CD4-positive, alpha-beta memory T cell (primary cell): ENCODE measurements at places on chromosomes 3 and 15. TPM values are rescaled to one million over a fixed set of nuclear protein-coding genes. Genes with fewer than 3 reads are reported as not detected.
A peak's percentile ranks its signal among the peaks of the same experiment; 100 is the strongest.

DNA sequence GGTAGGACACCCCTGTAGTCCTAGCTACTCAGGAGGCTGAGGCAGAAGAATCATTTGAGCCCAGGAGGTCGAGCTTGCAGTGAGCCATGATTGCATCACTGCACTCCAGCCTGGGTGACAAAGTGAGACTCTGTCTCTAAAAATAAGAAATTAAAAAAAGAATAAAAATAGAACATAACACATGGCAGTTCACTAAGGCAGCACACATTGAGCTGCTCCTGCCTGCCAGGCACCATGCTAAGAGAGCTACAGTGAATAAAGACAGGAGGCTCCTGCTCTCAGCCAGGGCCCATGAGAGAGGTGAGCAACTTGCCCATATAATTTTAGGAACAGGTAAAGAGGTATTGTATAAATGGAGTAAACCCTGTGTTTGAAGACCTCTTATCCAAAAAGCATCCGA, 54.3 kb downstream of the EBLN2 start:
- no peaks in the 10 kb centered on the region for H3K4me1 ChIP-seq
- no peaks in the 10 kb centered on the region for H3K36me3 ChIP-seq
- no peaks in the 10 kb centered on the region for H3K27me3 ChIP-seq

GRCh38 chr3:86973440-86973839, 17.5 kb downstream of the VGLL3 start:
- H3K4me3 ChIP-seq = no peak overlapping the region
- no peak overlapping the region for H3K27ac ChIP-seq
- DNase-seq = no peak

DNA sequence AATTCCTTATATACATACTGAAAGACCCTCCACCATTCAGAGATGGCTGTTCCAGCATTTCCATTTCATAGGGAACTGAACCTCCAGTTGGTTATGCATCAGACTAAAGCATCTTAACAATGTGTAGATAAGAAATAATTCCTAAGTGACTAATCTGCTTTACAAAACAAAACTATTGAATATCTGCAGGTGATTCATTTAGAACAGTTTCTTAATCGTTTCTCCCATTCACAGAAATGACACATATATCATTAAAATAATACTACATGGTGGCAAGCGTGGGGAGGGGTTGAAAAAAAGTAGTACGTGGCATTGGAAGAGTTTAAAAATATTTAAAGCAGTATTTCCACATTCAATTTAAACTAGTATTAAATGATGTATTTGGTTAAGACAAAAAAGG, 19.5 kb downstream of the COPS2 start:
- no peaks in the 10 kb centered on the region for H3K27me3 ChIP-seq
- DNase-seq = no peak
- no peak overlapping the region for H3K4me3 ChIP-seq
- peaks cover 65% of the 10 kb centered on the region for H3K36me3 ChIP-seq

- no peak overlapping the region for H3K4me3 ChIP-seq
- H3K36me3 ChIP-seq = no peaks in the 10 kb centered on the region
- H3K27ac ChIP-seq = no peak overlapping the region
- DNase-seq = no peak
Measured at GRCh38 chr3:43906849-43907507, 216.2 kb downstream of the ABHD5 start.

GRCh38 chr15:93026380-93026817, 62.6 kb downstream of the RGMA start:
- no peak for DNase-seq
- no peak overlapping the region for H3K27ac ChIP-seq
- H3K36me3 ChIP-seq = peaks cover 53% of the 10 kb centered on the region
- no peaks in the 10 kb centered on the region for H3K27me3 ChIP-seq
- peaks cover 41% of the 10 kb centered on the region for H3K4me1 ChIP-seq

- DNase-seq = no peak
- H3K4me3 ChIP-seq = no peak overlapping the region
- H3K27ac ChIP-seq = no peak overlapping the region
Measured at GRCh38 chr3:30614373-30614772, 8.0 kb downstream of the TGFBR2 start.

- no peak overlapping the region for H3K4me3 ChIP-seq
- no peaks in the 10 kb centered on the region for H3K4me1 ChIP-seq
- no peak for DNase-seq
- H3K27ac ChIP-seq = no peak overlapping the region
- H3K36me3 ChIP-seq = no peaks in the 10 kb centered on the region
Measured at GRCh38 chr3:182325213-182325950, 467.9 kb upstream of the ATP11B start.

DNA sequence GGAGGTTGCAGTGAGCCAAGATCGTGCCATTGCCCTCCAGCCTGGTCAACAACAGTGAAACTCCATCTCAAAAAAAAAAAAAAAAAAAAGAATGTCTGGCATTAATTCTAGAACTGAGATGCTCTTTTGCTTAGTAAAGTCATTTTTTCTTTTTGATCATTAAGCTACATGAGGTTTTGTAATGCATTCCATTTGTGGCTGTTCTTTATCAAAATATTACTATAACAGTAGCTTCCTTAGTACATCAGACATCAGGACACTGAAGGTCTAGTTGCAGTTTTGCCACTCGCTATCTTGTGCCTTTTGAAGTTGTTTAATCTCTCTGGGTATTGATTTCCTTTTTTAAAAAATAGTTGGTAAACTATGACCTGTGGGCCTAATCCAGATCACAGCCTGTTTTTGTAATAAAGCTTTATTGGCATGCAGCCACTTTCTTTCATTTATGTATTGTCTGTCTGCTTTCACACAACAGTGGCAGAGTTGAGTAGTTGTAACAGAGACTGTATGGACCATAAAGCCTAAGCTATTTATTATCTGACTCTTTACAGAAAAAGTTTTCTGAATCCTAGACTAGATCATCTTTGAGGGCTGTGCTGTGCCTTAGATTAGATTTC, 76.6 kb downstream of the SLC25A26 start:
- no peak for DNase-seq
- H3K27me3 ChIP-seq = no peaks in the 10 kb centered on the region
- no peaks in the 10 kb centered on the region for H3K36me3 ChIP-seq
- H3K27ac ChIP-seq = peak overlapping the region; percentile 36

DNA sequence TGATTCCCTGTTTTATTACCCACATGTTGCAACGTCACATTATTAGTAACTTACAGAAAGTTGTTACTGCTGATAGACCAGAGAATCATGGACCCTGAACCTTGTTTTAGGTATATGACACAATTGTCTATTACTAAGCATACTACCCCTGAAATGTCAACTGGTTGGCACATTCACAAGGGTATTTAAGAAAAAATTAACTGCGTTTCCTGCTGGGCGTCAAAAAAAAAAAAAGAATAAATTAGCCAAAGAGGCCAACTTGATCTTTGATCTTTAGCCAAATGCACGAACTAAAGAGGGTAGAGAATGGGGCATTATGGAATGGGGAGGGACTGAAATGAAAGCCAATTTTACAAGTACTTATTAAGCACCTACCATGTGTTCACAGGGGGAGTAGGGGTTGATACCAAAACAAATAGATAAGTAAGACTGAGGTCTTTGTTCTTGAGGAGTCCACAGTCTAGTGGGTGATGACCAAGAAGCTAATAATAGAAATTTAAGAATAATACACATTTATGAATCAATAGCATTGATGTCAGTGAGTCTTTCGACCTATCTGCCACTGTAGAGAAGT, 17.8 kb upstream of the MUC13 start:
- H3K27me3 ChIP-seq = no peaks in the 10 kb centered on the region
- H3K36me3 ChIP-seq = no peaks in the 10 kb centered on the region
- no peaks in the 10 kb centered on the region for H3K4me1 ChIP-seq
- DNase-seq = no peak
- no peak overlapping the region for H3K4me3 ChIP-seq
- no peak overlapping the region for H3K27ac ChIP-seq

DNA sequence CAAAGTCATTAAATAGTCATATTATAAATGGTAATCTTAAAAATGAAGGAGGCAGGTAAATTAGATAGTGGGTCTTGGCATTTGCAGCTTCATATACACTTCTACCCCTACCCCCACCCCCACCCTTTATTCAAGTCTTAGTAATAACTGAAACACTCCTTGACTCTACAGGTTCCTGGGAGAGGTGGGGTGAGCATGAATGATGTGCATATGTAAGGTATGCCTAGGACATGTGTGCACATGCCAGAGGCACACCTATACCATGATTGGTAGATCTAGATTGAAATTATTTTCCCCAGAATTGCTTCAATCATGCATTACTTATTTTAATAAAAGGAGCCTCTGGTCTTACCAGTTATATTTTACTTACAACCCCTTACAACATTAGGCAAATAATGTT, 40.1 kb upstream of the PDCD6IP start:
- no peak overlapping the region for H3K4me3 ChIP-seq
- no peak for DNase-seq
- H3K36me3 ChIP-seq = no peaks in the 10 kb centered on the region
- H3K27me3 ChIP-seq = no peaks in the 10 kb centered on the region
- no peaks in the 10 kb centered on the region for H3K4me1 ChIP-seq
- no peak overlapping the region for H3K27ac ChIP-seq

- DNase-seq = no peak
- H3K36me3 ChIP-seq = no peaks in the 10 kb centered on the region
- H3K4me3 ChIP-seq = no peak overlapping the region
- no peaks in the 10 kb centered on the region for H3K4me1 ChIP-seq
- no peaks in the 10 kb centered on the region for H3K27me3 ChIP-seq
Measured at GRCh38 chr3:33149342-33149741, 35.5 kb downstream of the CRTAP start.

DNA sequence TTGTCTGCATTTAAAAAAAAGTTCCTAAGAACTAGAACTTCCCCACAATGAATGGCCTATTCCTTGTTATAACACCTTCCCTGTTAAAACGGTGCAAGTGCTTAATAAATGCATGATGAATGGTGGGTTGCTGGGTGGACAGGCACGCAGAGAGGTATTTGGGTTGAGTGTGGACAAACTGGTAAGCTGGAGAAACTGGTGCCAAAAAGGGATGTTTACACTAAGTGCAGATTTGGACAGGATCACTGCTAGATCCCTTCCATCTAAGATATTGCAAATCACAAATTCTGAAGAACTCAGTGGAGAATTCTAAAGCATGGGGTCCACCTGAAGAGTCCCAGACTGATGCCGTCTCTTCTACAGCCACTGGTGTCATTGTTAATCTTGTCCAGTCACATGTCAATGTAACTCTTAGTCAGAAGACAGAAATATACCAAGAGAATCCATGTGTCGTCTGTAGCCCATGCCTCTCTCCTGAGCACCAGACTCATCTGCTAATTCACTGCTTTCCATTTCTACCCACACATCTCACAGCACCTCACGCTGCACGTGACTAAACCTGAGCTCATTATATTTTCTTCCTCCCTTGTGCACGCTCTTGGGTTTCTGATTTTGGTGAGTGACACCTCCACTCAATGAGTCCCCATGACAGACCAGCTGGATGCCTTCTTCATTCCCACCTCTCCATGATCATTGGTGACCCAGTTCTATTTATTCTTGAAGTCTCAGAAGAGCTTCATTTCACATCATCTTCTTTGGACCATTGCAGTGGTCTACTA, 328.9 kb downstream of the THSD4 start:
- H3K4me3 ChIP-seq = no peak overlapping the region
- no peak for DNase-seq
- no peaks in the 10 kb centered on the region for H3K36me3 ChIP-seq
- no peaks in the 10 kb centered on the region for H3K4me1 ChIP-seq
- no peaks in the 10 kb centered on the region for H3K27me3 ChIP-seq

- H3K4me3 ChIP-seq = no peak overlapping the region
- H3K36me3 ChIP-seq = no peaks in the 10 kb centered on the region
- H3K27ac ChIP-seq = no peak overlapping the region
- H3K4me1 ChIP-seq = no peaks in the 10 kb centered on the region
- no peaks in the 10 kb centered on the region for H3K27me3 ChIP-seq
Measured at GRCh38 chr3:161212171-161212771, 8.8 kb upstream of the NMD3 start.

DNA sequence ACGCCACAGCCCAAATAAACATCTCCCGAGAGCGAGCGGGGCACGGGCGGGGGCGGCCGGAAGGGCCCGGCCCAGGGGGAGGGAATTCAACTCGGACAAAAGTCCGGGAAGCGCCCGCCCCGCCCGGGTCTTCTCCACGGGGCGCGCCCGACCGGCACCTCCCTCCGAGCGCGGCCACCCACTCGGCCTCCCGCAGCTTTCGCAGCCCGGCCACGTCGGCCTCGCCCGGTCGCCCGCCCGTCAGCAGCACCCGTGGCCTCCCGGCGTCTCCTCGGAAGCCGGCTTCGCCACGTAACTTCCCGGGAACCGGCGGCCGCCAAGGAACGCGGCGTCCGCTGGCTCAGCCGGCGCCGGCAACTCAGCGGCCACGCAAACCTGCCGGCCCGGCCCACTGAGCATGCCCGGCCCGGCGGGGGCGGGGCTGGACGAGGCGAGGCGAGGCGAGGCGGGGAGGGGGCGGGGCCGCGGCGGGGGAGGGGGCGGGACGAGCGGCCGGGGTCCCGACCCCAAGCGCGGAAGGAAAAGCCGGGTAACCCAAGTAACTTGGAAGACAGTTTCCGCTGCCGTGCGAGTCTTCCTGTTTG, at the start of gene TJP1:
TJP1 (minus strand) TSS at position 369 of the 584 bp plus-strand sequence. CDS start 440 bp downstream, outside the sequence.
- H3K27me3 ChIP-seq = peaks cover 28% of the 10 kb centered on the region
- H3K4me3 ChIP-seq = no peak within 1 kb of the TSS
- no peak for DNase-seq
- peaks cover 28% of the 10 kb centered on the region for H3K4me1 ChIP-seq

GRCh38 chr3:32412887-32413286, 21.2 kb downstream of the CMTM7 start:
- no peak for DNase-seq
- no peak overlapping the region for H3K27ac ChIP-seq
- H3K4me1 ChIP-seq = peaks cover 61% of the 10 kb centered on the region
- H3K4me3 ChIP-seq = no peak overlapping the region
- H3K36me3 ChIP-seq = no peaks in the 10 kb centered on the region
- no peaks in the 10 kb centered on the region for H3K27me3 ChIP-seq

DNA sequence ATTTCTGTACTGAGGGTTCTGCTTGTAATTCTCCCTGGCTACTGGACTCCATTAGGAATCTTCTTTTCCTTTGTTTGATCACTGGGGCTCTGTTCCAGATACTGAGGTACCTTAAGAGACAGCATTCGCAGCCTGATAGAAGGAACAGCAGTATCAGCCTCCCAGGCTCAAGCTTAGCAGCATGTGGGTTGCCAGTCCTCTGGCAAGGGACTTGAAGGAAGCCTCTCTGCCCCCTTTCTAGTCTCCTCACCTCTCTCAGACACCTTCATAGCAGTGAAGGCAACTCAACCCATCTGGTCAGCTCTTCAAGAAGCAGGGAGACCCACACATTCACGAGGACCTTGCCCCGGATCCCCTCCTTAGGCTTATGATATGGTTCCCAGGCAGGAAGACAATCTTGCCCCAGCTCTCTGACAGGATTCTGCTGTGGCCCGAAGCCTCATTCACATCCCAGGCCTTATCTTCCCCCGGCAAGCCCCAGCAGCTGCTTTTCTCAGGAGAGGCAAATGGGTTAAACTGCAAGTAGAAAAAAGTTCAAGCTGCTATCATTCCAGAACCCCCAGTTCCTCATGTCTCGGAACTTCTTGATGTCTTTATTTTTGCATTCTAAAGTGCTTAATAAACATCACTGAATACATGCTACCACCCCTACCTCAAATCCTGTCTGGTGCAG, 153.1 kb downstream of the LIPC start:
- H3K27me3 ChIP-seq = no peaks in the 10 kb centered on the region
- no peak for DNase-seq
- H3K4me1 ChIP-seq = peaks cover 12% of the 10 kb centered on the region

ADAMTS7 gene
- not detected for polyA plus RNA-seq

MBD4 gene
- polyA plus RNA-seq = 36.6 TPM

TUSC7 gene
- not detected for polyA plus RNA-seq

ISLR2 gene
- not detected for polyA plus RNA-seq

OR5H2 gene
- polyA plus RNA-seq = not detected

ALS2CL gene
- 3.2 TPM for polyA plus RNA-seq

CAMK2N2 gene
- polyA plus RNA-seq = not detected
